Left ventricle myocardium inferior (tissue), 1 donor: ENCODE measurements at places on chromosomes 12 and 14. TPM values are rescaled to one million over a fixed set of nuclear protein-coding genes. Genes with fewer than 3 reads are reported as not detected.

CLEC7A gene
- total RNA-seq, result 1.3 TPM

- peak overlapping the region; percentile 99 for H3K27ac ChIP-seq
- no peaks in the 10 kb centered on the region for H3K27me3 ChIP-seq
- H3K4me3 ChIP-seq, result no peak overlapping the region
These were observed 17.0 kb downstream of the TPCN1 start for GRCh38 chr12:113238309-113238708.

TMCC3 gene
- 1.7 TPM for total RNA-seq

- H3K36me3 ChIP-seq, result peaks cover 41% of the 10 kb centered on the region
- DNase-seq, result no peak
- H3K4me1 ChIP-seq, result no peaks in the 10 kb centered on the region
- H3K27me3 ChIP-seq, result no peaks in the 10 kb centered on the region
- H3K27ac ChIP-seq, result no peak overlapping the region
These were observed 60.2 kb downstream of the LRCOL1 start for GRCh38 chr12:132550014-132550802.

- H3K4me3 ChIP-seq, result no peak overlapping the region
- peaks cover 13% of the 10 kb centered on the region for H3K4me1 ChIP-seq
- DNase-seq, result no peak
- no peak overlapping the region for H3K27ac ChIP-seq
- no peaks in the 10 kb centered on the region for H3K27me3 ChIP-seq
These were observed 240.4 kb downstream of the CHST11 start for GRCh38 chr12:104697186-104697585.

IGFBP6 gene
- 53.0 TPM for total RNA-seq

- H3K36me3 ChIP-seq, result no peaks in the 10 kb centered on the region
- peaks cover 34% of the 10 kb centered on the region for H3K27me3 ChIP-seq
- no peak for DNase-seq
- no peaks in the 10 kb centered on the region for H3K4me1 ChIP-seq
- H3K27ac ChIP-seq, result no peak overlapping the region
These were observed 6.1 kb downstream of the KRT4 start for GRCh38 chr12:52807544-52808470.

MYRFL gene
- total RNA-seq, result 0.14 TPM

DNA sequence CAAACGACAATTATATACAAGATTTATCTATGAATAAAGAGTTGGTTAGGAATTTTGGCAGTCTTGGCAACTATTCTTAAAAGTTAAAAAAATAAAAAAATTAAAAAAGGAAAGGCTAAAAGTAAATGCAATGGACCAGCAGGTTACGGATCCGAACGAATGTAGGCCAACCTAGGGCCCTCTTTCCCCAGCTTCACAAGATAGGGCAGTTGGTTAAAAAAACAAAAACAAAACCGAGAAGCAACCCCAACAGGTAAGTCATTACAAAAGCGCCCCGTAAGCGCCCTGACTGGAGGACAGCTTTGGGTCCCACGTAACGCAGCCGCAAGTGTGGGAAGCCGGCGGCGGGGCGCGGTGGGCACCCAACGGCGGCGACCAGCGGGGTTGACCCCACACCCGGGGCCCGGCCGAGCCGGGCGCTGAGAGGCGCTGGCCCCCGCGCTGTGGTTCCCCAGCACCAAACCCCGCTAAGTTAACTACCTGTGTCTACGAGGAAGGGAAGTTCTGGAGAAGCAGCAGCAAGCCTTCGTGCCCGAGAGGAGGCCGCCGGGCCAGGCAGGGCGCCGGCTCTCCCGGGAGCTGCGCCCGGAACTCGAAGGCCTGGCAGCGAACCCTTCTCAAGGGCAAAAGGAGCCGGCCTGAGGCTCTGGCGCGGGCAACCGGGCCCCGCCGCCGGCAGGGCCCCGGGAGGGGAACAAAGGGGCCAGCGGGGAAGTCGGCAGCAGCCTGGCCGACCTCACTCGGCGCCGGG, 882 bp downstream of the HECTD1 start:
- H3K27me3 ChIP-seq, result no peaks in the 10 kb centered on the region
- peaks cover 56% of the 10 kb centered on the region for H3K4me1 ChIP-seq
- H3K27ac ChIP-seq, result peak overlapping the region; percentile 100
- DNase-seq, result peak; percentile 33
- peaks cover 26% of the 10 kb centered on the region for H3K36me3 ChIP-seq
- peak overlapping the region; percentile 95 for H3K4me3 ChIP-seq

DNA sequence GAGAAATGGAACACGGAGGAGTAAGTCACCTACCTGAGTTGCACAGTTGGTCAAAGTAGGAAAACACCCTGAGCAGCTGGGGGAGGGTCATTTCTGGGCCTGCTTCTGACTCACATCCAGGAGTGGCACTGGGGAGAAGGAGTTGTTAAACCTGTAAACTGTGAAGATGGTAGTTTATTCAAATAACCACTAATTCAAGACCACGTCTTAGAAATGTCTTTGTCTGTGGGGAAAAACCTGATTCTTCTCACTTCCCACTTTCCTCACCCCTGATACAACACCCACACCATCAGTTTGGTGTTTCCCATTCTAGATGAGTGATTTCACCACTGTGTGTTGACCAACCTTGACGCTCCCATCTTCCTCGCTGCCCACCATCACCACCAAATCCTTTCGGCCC, 207.1 kb downstream of the ANO4 start:
- H3K36me3 ChIP-seq, result no peaks in the 10 kb centered on the region
- no peaks in the 10 kb centered on the region for H3K27me3 ChIP-seq
- DNase-seq, result no peak
- no peak overlapping the region for H3K27ac ChIP-seq
- H3K4me3 ChIP-seq, result no peak overlapping the region

GRCh38 chr14:54597795-54598443, 31.0 kb downstream of the SAMD4A start:
- no peaks in the 10 kb centered on the region for H3K27me3 ChIP-seq
- no peak for DNase-seq
- no peak overlapping the region for H3K4me3 ChIP-seq

GRCh38 chr14:59187802-59188460, 536 bp upstream of the DAAM1 start:
- H3K27me3 ChIP-seq, result no peaks in the 10 kb centered on the region
- peaks cover 54% of the 10 kb centered on the region for H3K4me1 ChIP-seq
- H3K4me3 ChIP-seq, result peak overlapping the region; percentile 97

- H3K27ac ChIP-seq, result peak within 1 kb of the TSS; percentile 100
- peak; percentile 92 for DNase-seq
- no peaks in the 10 kb centered on the region for H3K27me3 ChIP-seq
- peak within 1 kb of the TSS; percentile 95 for H3K4me3 ChIP-seq
These were observed at the start of gene FERMT2 for GRCh38 chr14:52950898-52951680. TSS of gene FERMT2 (minus strand) at chr14:52951050. CDS start at chr14:52950568, 482 bp downstream.

DNA sequence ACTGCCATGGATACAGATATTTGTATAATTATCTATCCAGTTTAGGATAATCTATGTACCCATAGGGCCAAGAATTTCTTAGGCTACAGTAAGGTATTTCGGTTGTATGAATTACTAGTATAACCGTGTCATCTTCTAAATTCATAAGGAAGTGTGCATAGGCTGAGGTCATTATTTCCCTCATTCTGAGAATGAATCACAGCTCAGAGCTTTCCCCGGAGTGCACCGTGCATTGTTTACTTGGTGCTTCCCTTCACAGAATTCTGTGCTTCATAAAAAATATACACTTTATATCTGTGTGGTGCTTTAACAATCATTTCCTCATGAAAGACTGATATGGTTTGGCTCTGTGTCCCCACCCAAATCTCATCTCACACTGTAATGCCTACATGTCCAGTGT, 514.1 kb downstream of the ETNK1 start:
- no peaks in the 10 kb centered on the region for H3K27me3 ChIP-seq
- H3K4me1 ChIP-seq, result no peaks in the 10 kb centered on the region
- H3K27ac ChIP-seq, result no peak overlapping the region
- DNase-seq, result no peak

DNA sequence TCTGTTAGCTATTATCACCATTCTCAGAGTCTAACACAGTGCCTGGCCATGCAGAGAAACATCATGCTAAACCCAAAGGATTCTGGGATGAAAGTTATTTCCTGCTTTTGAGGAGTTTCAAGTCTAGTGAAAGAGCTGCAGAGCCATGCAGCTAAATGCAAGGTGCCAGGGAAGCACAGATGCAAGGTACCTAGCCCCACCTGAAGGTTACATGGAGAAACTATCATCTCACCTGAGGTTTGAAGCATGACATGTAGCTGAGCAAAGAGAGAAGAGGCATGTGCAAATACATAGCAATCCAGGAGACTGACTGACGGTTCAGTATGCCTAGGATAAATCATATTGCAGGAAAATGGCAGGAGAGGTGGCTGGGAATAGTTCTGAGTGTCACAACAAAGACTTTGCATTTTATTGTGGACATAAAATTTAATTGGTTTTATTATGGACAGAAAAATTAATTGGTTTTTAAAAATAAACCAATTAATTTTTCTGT, 170.4 kb downstream of the PRKD1 start:
- DNase-seq, result no peak
- H3K27ac ChIP-seq, result no peak overlapping the region
- H3K27me3 ChIP-seq, result no peaks in the 10 kb centered on the region
- no peak overlapping the region for H3K4me3 ChIP-seq
- peaks cover 6% of the 10 kb centered on the region for H3K4me1 ChIP-seq

DNA sequence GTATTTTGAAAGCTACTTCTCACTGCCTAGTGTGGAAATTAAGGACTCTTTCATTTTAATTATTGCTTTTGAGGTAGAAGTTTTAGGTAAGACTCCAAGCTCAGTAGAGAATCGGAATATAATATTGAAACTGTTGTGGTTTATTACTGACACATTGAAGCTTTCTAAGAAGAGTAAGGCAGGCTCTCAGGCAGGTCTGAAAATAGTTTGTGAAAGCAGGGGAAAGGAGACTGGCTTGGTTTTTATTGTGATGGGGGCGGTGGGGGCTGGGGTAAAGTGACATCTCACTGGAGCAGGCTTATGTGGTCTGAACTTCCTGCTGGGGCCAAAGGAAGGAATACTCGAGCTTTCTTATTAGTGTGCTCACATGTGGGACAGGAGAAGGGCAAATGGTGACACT, 79.5 kb downstream of the OTOGL start:
- no peak overlapping the region for H3K27ac ChIP-seq
- no peak overlapping the region for H3K4me3 ChIP-seq
- no peaks in the 10 kb centered on the region for H3K36me3 ChIP-seq
- H3K27me3 ChIP-seq, result no peaks in the 10 kb centered on the region
- H3K4me1 ChIP-seq, result no peaks in the 10 kb centered on the region

- no peak overlapping the region for H3K27ac ChIP-seq
- no peak overlapping the region for H3K4me3 ChIP-seq
- H3K36me3 ChIP-seq, result no peaks in the 10 kb centered on the region
- peaks cover 19% of the 10 kb centered on the region for H3K4me1 ChIP-seq
- no peak for DNase-seq
These were observed 80.0 kb downstream of the ZFP36L1 start for GRCh38 chr14:68712703-68713370.

GRCh38 chr14:85687456-85687855, 157.5 kb downstream of the FLRT2 start:
- no peaks in the 10 kb centered on the region for H3K27me3 ChIP-seq
- H3K36me3 ChIP-seq, result no peaks in the 10 kb centered on the region
- H3K4me3 ChIP-seq, result no peak overlapping the region
- DNase-seq, result no peak
- H3K4me1 ChIP-seq, result no peaks in the 10 kb centered on the region
